ENCODE measurements at places on chromosomes 6 and 20.

DNA sequence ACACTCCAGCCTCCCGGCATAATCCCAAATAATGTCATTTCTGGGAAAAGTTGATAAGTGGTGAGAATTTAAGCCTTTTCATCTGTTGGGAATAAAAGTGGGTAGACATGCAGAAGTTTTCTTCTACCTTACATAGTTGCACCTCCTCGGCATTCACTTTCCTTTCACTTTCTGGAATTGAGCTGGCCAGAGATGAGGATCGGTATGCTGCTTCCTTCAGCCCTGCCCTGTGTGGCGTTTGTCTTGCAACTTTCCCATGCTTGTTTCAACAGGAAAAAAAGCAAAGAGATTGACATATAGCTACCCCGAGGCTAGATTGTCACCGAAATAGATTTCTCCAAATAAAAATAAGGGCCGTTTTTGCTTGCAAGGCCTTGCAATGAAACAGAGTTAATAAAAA is 65.8 kb upstream of the JAG1 start:
- DNase-seq, result no peak

- DNase-seq, result no peak
Measured at GRCh38 chr20:35173576-35174192, 1.8 kb downstream of the PROCR start.

GRCh38 chr6:87971605-87972262 is 75.9 kb upstream of the SPACA1 start:
- DNase-seq, result no peak

DNA sequence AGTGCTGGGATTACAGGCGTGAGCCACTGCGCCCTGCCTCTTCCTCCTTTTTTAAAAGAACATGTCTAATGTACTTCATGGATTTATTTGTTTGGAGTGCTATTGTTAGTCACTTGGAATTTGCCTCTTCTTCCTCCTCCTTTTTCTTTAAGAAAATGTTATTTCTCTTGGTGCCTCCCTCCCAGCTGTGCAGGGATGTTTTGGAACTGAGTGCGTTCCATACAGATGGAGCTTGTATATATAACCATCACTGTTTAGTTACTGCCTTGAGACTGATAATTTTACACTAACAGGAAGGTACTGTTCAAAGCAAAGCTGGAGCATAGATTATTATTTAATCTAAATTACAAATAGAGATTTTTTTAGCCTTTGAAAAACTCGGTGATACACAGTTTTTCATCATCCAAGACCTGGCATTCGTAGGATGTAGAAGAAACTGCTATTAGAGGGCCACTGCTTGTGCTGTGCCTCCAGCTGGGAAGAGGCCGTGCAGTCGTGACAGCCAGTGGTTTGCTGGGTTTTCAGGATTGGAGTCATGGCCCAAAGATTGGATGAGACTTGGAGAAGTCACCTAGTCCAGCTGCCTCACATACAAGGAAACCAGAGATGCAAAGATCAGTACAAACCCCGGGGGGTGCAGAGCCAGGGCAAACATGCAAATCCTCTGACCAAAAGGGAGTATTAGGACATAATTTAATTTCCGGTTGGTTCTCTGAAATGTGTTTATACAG is 123.1 kb downstream of the PLEKHG1 start:
- DNase-seq, result no peak

- no peak for DNase-seq
Measured at GRCh38 chr6:8939615-8940014, 504.3 kb upstream of the SLC35B3 start.

DNA sequence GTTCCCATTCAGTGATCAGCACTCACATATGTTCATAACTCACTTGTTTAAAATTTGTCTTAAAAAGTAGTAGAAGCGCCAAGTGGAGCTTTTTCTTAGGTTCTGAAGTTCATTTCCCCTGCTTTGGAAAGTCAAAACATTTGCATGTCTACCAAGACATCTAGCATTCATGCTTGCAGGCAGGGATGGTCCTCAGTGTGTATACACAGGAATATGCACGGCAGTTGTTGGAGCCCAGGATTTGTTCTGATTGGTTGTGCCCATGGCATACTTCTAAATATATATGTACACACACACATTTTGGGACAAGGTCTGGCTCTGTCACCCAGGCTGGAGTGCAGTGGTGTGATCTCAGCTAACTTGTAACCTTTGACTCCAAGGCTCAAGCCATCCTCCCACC is 2.4 kb upstream of the GPX6 start:
- no peak for DNase-seq

- no peak for DNase-seq
Measured at GRCh38 chr6:110950440-110950839, 8.1 kb upstream of the GTF3C6 start.

- DNase-seq, result no peak
Measured at GRCh38 chr6:167211881-167212712, 54.3 kb upstream of the GPR31 start.

DNA sequence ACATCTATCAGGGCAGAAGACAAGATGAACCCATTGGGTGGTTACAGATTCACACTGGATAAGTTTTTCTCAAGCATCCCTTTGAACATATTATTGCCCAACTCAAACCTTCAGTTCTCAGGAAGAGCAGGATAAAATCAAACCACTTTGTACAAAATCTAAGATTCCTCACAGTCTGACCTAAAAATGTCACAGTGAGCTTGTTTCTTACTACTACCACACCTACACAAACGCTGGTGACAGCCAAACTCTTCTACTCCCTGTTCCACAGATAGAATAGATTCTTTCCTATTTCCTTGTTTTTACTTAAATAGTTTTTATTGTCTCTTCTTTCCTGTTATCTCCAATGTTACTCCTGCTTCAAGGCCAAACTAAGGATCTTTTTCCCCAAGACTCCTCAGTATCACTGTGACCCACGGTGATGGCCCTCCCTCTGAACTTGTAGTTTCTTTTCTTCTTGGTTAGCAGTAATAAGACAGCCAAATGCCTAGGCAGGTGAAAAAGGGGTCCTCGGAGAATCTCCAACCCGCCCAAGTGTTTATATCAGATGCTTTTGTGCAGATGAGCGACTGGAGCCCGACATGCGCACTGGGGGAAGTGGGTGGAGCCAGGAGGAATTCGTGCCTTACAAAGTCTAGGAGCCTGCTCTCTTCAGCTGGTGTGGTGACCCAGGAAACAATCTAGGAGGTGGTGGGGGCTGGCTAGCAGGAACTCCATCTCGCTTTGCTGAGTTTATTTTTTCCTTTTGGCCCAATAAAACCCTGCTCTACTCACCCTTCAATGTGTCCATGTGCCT is 53.4 kb downstream of the SEL1L2 start:
- no peak for DNase-seq

Data from T-helper 2 cell (primary cell).